ENCODE measurements at places on chromosomes 3 and 15.

GRCh38 chr3:197432384-197433127, 123.2 kb downstream of the BDH1 start:
- no peak for DNase-seq

GRCh38 chr15:90650117-90650955, 66.8 kb upstream of the BLM start:
- no peak for DNase-seq

DNA sequence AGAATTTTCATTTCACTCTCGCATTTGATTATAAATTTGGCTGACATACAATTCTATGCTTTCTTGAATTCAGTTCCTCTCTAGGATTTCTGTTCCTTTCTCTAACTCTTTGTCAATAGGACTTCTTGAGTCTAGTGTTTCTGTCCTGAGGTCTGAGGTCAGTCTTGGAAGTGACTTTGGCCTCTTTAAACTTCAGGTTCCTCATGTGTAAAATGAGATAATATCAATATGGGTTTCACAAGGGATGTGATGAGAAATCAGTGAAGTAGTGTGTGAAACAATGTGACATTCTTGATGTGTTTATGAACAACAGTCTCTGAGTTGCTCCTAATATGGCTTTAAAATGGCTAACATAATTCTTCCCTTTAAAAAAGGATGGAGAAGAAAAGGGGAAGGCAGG, 92.2 kb downstream of the SV2B start:
- DNase-seq: no peak

DNA sequence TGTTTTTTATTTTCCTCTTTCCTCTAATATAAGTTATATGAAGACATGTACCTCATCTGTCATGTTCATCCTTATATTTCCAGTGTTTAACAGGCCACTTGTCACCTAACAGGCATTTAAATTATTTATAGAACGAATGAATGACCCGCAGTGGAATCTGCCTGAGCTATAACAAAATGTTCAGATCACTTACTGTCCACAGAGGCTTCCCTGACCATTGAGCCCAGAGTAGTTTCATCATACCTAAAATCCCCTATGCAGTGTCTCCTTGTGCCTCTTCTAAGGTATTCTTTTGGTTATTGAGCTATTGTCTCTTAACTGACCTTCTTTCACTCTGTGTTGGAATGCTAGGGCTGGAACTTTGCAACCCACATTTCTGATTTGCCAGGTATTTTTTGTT, 748.5 kb downstream of the NTRK3 start:
- DNase-seq: no peak

- no peak for DNase-seq
Measured at GRCh38 chr15:58221591-58222241, 83.5 kb downstream of the AQP9 start.

DNA sequence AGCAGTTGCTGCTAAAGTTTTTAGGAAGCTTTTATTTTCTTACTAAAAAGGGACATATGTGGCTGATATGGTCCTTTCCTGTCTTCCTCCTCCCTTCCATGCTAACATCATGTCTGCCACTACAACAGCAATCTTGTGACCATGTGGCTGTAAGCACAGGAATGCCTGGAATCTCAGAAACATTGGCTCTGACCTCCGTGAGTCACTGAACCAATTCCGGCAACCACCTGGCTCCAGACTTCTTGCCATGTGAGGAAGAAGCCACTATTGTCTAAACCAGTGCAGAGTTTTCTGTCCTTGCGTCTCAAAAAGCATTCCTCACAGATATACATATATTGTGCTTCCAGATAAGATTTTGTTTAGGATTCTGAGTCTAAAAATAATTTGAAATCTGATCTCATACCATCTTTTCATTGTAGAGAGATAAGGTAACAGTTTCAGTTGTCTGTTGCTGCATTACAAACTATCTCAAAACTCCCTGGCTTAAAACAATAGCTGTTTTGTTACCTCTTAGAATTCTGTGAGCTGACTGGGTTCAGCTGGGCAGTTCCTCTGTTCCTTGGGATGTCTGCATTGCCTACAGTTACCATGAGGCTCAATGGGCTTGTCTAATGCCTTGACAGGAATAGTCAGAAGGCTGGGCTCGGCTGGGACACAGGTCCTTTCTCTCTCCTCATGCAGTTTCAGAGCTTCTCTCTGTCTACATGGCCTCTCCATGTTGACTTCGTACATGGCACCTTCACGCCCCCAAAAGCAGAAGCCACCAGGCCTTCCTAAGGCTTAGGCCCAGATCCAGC, 77.3 kb upstream of the MAGI1 start:
- no peak for DNase-seq

- no peak for DNase-seq
Measured at GRCh38 chr3:37668431-37668817, 193.3 kb upstream of the CTDSPL start.

DNA sequence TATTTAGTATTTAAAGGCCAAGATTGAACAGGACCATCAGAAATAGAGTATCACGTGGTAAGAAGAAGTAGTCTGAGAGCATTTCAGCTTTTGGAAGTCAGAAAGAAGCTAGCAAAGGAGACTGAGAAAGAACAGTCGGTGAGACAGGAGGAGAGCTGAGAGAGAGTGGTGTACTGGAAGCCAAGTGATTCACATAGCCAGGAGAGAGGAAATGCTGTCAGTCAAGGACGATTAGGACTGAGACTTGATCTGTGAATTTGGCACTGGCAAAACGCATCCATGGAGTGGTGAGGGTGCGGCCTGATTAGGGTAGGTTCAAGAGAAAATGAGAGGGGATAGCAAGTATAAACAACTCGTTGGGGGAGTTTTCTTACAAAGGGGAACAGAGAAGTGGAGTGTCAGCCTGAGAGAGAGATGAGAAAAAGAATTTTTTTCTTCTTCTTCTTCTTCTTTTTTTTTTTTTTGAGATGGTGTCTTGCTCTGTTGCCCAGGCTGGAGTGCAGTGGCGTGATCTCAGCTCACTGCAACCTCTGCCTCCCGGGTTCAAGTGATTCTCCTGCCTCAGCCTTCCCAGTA, 44.9 kb downstream of the CHD2 start:
- no peak for DNase-seq

DNA sequence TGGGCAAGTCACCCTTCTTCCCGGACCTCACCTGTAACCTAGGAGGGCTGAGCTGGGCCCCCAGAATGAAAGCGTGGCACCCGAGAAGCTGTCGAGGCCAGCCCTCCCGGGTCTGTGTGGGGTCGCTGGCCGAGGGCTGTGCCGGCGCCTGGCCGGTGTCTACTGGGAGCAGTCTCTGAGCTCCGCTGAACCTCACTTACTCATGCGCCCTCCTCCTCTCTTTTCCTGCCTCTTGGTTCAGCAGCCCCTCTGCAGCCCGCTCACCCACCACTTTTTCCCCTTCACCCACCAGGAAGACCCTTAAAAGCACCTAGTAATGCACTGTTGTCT, 419 bp downstream of the HYKK start:
- no peak for DNase-seq

DNA sequence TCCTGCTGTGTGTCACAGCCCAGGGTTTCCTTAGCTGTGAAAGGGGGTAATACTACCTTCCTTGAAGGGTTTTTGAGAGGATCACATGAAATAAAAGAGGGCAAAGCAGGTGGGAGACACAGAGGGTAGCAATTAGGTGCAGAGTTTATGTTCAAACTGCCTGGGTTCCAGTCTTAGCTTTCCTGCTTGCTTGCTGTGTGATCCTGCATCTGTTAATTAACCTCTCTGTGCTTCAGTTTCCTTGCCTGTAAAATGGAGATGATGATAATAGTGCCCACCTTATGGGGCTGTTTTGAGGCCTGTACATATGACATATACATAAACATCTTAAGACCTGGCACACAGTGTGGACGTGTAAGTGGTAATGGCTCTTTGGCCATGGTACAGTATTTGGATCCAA, 35.0 kb downstream of the SPSB4 start:
- DNase-seq: no peak

GRCh38 chr15:70278644-70279043, 180.9 kb upstream of the TLE3 start:
- DNase-seq: no peak

- DNase-seq: no peak
Measured at GRCh38 chr3:196274585-196274984, 12.9 kb downstream of the PCYT1A start.

- DNase-seq: no peak
Measured at GRCh38 chr3:129445471-129445870, 5.4 kb downstream of the IFT122 start.

DNA sequence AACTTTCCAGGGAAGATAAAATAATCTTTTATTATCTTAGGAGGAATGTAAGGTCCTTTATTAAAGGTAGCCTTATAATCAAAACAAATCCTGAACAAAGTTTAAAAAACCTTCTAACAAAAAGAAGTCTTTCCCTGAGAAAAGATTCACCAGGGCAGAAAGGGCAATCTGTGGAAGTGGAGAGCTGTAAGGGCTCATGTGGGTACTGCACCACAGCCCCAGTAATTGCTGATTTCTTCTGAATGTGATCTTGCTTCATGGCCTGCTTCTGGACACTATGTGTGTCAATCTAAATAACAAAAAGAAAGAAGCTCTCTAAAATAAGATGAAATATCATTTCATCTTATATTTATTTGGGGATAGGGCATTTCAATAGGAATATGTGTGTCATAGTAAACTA, 1501.6 kb downstream of the OTOL1 start:
- no peak for DNase-seq

DNA sequence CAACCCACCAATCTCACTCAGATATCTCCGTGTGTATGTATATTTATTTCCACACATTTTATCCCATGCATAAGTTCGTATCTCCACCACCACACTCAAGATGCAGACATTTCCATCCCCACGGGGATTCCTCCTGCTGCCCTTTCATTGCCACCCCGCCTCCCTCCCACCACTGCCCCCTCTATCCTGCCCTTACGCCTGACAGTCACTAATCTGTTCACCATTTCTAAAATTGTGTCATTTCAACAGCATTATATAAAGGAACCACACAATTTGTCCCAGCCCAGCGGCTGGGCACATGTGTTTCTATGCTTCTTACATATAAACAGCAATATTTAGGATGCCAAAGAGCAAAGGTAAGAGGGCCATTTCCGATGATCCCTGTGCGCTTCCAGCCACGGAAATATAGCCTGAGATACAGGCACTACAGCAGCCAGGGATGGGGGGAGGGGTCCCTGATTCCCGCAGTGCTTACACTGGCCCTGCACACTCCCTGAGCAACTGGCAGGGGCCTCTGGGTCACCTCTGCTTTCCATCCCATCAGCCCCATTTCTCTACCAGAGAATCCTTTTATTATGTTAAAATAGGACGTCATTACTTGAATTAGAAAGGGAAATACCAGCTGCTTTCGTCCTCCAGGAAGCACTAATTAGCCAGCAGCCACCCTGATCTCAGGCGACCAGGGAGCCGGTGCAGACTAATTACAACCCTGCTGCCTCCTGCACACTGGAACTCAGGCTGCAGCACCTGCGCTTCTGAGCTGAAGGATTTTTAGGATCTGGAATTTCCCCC, 372.0 kb upstream of the ATP10A start:
- no peak for DNase-seq

DNA sequence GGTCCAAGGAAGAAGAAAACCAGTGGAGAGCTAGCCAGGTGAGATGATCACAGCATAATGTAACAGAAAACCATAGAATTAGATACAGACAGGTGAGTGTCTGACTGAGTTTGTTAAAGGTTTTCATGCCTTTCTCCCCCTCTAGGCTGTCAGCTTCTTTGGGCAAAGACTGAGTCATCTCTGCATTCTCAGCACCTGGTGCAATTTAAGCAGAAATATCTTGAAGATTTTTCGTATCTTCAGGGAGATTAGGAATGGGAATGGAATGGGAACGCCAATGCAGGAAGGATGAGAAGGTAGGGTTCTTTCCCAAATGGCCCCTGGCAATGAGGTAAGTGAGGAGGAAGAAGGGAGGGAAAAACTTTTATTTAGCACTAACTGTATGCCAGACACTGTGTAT, 122.0 kb upstream of the SLC7A14 start:
- DNase-seq: no peak

DNA sequence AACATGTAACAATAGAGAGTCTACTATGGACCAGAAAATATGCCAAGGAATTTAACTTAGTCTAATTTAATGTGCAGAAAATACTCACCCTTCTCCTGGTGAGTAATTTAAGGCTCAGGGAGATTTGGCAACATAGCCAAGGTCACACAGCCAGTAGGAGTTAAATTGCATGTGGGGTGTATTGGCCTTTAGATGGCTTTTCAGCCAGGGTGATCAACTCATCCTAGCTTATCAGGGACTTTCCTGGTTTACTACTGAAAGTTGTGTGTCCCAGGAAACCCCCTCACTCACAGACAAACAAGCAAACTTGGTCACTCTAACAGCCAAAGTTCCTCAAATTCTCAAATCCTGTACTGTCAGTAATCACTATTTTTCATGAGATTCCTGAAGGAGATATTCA, 2.6 kb upstream of the SLC9A9 start:
- no peak for DNase-seq

DNA sequence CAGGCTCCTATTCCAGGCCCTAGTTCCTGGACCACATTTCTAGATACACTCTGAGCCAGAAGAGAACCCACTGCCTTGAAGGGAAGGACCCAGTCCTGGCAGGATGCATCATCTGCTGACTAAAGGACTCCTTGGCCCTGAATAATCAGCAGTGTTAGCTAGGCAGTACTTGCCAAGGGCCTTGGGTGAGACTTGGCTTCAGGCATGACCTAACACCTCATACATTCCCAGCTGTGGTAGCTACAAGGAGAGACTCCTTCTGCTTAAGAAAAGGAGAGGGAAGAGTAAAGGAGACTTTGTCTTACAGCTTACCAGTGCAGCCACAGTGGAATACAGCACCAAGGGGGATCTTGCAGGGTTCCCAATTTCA, 26.4 kb downstream of the PEAK1 start:
- DNase-seq: no peak

DNA sequence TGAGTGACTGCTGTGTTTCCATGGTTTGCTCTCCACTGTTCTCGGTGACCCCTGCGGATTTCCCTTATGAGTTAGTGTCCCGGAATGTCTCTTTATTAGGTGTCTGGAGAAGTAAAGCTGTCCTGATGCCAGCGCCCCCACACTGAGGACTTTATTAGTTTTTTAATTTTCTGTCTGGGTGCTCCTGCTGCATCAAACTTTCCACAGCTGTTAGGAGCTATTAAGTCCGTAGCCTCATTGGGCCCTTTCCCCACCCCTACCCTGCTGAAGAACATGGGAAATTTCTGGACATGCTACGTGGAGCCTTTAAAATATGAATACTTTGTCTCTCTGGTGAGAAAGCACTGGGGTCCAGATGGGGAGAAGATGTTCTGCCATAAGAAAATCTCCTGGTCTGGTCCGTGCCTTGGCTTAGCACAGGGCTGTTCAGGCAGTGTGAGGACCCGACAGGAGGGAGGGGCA, 161.7 kb upstream of the HES1 start:
- no peak for DNase-seq

Data from amygdala (tissue), 56 donors.